ENCODE measurements at places on chromosomes 6 and 20. TPM values are rescaled to one million over a fixed set of nuclear protein-coding genes. Genes with fewer than 3 reads are reported as not detected.

DNA sequence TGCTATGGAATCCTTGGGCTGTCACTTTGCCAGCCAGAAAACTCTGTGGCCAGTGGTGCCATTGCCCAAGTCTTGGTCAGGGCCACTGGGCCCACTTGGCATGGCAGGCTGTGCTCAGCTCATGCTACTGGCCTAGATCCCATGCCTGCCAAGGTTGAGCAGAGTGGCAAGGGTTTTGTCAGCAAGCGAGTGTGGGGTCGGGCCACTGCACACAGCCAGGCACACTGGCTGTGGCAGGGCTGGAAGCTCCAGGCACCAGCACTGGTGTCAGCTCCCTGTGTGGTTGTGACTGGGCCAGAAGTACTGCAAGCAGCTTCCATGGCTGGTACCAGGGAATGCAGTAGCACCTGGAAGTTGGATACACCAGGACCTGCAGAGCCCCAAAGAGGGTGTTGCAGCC, 846.8 kb downstream of the EYS start:
- no peak for DNase-seq
- no peak overlapping the region for H3K4me3 ChIP-seq
- no peaks in the 10 kb centered on the region for H3K27me3 ChIP-seq
- no peaks in the 10 kb centered on the region for H3K4me1 ChIP-seq
- no peak overlapping the region for H3K27ac ChIP-seq

DNA sequence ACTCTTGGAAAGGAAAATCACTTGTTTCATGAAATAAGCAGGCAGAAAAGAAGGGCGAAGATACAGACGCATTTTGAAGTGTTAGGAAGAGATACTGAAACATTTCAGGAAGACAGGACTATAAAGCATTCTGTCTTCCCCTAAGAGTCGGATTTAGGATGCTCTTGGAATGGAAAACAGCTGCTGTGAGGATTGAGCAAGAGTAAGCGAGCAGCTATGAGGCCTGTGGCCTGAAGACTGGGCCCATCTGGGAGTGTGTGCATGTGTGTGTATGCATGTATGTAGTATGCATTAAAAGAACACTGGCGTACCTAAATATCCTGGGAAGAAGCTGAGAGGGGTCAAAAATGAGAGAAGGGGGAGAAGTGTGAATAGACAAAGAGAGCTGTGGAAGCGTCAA, 83.6 kb downstream of the SIM1 start:
- H3K27ac ChIP-seq = no peak overlapping the region
- H3K36me3 ChIP-seq = no peaks in the 10 kb centered on the region
- no peak for DNase-seq
- H3K4me3 ChIP-seq = no peak overlapping the region

GRCh38 chr6:150025201-150025917, at the start of gene RAET1L:
Gene RAET1L (minus strand): TSS chr6:150025532. CDS start chr6:150025471, 61 bp downstream.
- peaks cover 53% of the 10 kb centered on the region for H3K27me3 ChIP-seq
- H3K4me3 ChIP-seq = no peak within 1 kb of the TSS
- DNase-seq = no peak
- no peak within 1 kb of the TSS for H3K27ac ChIP-seq
- no peaks in the 10 kb centered on the region for H3K4me1 ChIP-seq
- no peaks in the 10 kb centered on the region for H3K36me3 ChIP-seq

The SMOC2 gene
- 4.2 TPM for total RNA-seq

The ZNF311 gene
- total RNA-seq = 2.2 TPM

The RSPO4 gene
- total RNA-seq = 2.4 TPM

The DACT2 gene
- 7.6 TPM for total RNA-seq

The COL11A2 gene
- total RNA-seq = 11.9 TPM
